Activated CD4-positive, alpha-beta T cell treated with anti-CD3 and anti-CD28 coated beads, Interleukin-2, amount 10 ng/mL, durations not matched to agents 7 days and 5 days (primary cell): ENCODE measurements at places on chromosomes 12 and 14. TPM values are rescaled to one million over a fixed set of nuclear protein-coding genes. Genes with fewer than 3 reads are reported as not detected.

DNA sequence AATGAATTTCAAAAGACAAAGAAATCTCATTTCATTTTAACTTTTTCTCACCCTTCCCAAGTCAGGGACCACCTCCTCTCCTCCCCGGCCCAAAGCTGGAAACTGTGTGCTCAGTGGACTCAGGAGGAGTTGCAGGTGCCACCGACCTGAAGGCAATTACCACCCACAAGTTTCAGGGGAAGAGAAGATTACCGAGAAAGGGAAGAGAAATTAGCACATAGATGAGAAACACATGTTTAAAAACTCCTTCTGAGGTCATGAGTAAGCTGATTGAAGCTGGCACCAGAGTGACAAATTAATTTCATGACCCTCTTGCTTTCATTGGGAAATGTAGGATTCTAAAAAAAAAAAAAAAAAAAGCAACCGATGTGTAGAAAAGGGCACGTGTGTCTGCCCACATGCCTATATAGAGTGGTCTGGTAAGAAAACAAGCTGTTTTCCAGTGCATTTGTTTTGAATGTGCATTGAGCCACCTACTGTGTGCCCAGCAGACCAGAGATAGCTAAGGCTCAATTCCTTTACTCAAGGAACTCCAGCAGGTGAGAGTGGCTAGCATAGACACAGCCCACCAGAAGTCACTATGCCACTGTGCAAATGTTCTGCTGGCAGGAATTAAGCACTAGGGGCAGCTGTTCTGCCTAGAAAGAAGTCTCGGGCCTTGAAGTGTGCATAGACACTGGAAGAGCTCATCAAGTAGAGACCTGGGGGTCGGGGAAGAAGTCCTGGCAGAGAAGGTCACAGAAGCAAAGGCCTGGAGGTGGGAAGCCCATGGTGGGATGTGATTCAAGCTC is 30.5 kb downstream of the DPF3 start:
- no peak for DNase-seq

MIS18BP1 gene
- 81.9 TPM for total RNA-seq

- peak; percentile 78 for DNase-seq
Measured at GRCh38 chr12:104687823-104688573, 231.2 kb downstream of the CHST11 start.

SERPINA10 gene
- total RNA-seq: not detected

DNA sequence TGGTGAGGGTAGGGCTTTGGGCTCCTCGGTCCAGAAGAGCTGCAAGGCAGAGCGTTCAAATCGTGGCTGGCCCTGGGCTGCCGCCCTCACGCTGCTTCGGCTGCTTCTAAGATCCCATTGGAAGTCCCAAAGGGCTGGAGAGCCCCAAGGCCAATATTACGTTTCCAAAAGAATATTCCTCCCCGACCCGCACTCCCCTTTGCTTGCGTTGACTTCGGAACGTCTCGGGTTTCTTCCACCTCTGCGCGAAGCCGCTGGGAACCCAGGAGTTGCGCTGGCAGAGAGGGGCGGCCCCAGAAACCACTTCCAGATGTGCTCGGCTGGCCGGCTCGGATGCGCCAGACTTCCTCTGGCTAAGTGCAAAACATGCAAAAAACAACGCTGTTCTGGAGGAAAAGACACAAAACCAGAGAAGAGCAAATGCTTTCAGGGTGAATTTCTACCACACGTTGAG is at the start of gene GLT8D2:
TSS of gene GLT8D2 (minus strand) at position 285 of the 454 bp plus-strand sequence. CDS start 30,539 bp downstream, outside the sequence.
- DNase-seq: no peak

CPNE6 gene
- not detected for total RNA-seq

- no peak for DNase-seq
Measured at GRCh38 chr12:116698554-116699075, 39.3 kb downstream of the SPRING1 start.
